Fibroblast of pulmonary artery (primary cell): ENCODE measurements at places on chromosomes 7 and 10.

- no peak for DNase-seq
These were observed 19.1 kb downstream of the ATXN7L1 start for GRCh38 chr7:105857009-105857952.

DNA sequence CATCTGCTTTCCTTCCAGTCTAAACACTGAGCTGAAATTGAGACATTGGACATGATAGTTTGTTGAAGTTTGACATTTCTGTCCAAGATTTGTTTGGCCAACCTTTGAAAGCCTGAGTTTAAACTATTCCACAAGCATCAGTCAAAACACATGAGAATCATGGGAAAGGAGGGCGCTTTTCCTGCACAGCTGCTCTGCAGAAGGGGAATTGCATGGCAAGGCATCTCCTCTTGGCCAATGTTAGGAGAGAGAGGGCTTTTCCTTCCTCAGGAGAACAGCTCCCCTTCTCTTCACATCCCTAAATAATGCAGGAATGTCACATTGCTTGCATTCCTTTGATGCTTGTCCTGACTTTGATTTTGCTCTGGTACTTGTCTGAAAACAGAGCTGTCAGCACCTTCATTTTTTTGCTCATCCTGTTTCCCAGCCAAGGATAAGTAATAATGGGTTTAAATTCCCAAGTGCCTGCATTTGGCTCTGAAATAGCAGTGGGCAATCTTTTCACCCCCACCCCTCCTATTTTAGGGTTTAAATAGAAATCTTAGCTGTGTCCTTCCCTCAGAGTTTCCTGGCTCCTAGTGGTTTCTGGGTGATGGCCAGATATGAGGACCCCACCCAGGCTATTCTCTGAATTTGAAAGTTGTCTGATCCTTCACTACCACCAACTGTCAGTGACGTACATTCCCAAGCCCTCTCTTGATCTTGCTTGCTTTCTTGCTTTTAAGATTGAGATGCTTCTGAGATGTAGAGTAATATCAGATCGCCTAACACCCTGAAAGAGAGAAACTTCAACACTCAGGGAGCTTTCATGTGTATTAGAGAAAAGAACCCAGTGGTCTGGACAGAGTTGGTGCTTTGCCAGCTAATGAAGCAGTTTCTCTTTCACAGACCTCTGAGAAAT is 75.2 kb upstream of the NPVF start:
- peak; percentile 16 for DNase-seq

GRCh38 chr7:116142850-116143249 is 67.5 kb upstream of the TES start:
- DNase-seq, result no peak

- no peak for DNase-seq
These were observed 781.1 kb downstream of the GATA3 start for GRCh38 chr10:8835453-8836167.

DNA sequence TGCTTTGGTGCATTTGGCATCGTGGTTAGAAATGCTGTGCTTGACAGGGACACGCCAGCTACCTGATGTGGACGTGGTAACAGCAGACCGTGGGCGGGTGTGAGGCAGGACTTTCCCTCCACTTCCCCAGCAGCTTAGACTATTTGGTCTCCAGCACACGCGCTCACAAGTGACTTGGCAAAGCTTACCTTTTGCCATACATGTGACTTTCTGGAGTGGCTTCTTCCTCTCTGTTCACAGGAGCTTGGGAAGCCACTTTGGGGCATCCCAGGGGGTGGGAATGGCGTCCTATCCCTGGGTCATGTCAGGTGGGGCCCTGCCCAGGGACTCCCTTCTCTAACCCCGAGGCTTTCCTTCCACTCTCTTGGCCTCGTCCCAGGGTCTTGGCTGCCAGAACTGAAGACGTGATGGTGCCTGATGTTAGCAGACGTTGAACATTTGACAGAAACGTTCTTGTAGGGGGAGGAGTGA is 228.7 kb upstream of the KLF6 start:
- DNase-seq, result no peak

- DNase-seq, result no peak
These were observed 672.7 kb upstream of the FOXK1 start for GRCh38 chr7:4009211-4010060.

DNA sequence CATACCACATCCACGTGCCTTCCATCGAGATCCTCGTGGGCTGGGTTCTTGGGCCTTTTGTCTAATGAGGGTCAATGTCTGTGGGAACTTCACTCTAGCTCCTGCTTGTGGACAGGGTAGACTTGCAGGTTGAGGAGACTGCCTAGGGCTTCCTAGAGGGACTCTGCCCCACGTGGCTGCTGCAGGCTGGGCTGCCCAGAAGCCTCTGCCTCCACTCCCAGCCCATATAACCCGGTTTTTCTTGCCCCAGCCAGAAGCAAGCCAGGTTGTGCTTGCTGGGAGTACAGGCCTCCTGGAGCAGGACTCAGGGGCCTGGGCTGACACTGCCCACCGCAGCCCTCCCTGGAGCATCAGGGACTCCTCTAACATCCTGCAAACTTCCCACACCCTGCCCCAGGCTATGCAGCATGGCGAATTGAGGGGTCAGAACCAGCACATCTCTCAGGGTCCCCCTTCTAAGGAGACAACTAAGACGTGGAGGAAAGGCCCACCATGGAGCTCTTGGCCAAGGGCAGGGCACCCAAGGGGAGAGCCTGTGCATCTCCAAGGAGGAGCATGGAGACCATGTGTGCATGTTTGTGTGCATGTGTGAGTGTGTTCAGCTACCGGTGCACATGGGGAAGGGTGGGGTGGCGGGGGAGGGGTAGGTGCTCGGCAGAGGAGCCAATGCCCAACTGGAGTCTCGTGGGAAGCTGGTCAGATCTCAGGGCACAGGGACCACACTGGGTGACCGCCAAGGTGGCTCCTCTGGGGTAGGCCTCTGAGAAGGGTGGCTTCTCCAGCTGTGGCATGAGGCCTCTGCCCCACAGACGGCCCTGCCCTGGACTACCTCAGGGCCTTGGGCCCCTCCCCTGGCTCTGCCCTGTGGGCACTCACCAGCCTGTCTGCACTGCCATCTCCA is 62.6 kb downstream of the RASGEF1A start:
- DNase-seq, result no peak

GRCh38 chr7:47049234-47049774 is 532.6 kb downstream of the TNS3 start:
- no peak for DNase-seq

DNA sequence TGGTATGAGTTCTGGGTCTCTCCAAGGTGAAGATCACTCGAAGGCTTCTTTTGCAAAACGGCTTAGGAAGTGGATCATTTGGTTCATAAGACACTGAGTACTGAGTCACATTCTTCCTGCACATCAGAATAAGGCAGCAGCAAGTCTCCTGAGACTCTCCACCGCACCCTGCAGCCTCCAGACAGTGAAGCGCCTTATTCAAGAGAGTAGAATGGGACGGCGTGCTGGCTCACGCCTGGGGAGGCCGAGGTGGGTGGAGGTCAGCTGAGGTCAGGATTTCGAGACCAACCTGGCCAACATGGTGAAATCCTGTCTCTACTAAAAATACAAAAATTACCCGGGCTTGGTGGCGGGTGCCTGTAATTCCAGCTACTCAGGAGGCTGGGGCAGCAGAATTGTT is 70.3 kb downstream of the C10orf143 start:
- DNase-seq, result no peak

DNA sequence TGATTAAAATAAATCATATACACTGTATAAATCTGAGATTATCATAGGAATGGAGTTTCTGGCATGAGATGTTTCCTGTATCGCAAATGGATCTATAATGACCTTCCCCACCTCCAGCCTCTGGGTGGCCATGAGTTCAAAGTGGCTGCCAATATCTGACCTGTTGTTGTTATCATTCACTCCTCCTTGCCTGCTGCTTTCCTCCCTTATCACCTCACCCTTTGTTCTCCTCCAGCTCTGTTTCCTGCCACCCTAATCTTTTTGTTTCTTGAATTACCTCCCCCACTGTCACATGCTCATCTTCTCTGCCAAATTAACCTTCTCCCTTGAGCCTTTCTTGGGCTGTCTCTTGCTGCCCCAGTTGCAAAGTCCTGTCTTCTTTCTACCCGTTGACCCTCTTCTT is 12.0 kb downstream of the SCD start:
- DNase-seq, result peak; percentile 50

- no peak for DNase-seq
These were observed 193.9 kb downstream of the ANKRD7 start for GRCh38 chr7:118418433-118418832.

DNA sequence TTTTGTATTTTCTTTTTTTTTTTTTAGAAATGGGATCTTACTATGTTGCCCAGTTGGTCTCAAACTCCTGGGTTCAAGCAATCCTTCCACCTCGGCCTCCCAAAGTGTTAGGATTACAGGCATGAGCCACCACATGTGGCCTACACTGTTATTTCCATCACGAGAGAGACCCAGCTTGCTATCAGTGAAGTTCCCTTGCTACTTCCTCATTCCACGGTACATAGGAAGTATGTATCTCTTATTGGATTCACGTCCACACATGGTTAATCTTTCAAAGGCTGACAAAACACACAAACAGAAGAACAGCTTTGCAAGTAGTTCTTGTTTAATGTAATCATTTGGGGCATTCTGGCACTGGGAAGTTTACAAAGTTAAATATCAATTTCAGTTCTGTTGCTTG is 50.9 kb downstream of the DCLRE1A start:
- no peak for DNase-seq

DNA sequence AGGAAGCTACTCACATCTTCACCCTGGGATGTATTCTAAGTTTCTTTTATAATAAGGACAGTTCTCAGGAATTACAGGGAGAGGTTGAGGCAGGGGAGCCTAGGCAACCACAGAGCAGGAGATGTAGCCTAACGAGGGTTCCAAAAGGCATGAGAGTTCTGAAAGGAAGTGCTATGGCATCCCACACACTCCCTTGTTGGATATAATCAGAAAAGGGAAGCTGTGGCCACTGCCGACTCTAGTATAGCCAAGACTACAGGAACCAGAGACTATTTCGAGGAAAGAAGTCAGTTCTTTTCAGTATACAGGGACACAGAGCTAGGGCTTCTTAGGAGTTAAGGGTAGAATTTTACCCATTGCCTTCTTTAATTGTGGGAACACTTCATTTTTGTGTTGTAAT is 11.0 kb downstream of the PRR15 start:
- DNase-seq, result no peak

- DNase-seq, result peak; percentile 95
These were observed 373.5 kb downstream of the RPS24 start for GRCh38 chr10:78407009-78407711.

DNA sequence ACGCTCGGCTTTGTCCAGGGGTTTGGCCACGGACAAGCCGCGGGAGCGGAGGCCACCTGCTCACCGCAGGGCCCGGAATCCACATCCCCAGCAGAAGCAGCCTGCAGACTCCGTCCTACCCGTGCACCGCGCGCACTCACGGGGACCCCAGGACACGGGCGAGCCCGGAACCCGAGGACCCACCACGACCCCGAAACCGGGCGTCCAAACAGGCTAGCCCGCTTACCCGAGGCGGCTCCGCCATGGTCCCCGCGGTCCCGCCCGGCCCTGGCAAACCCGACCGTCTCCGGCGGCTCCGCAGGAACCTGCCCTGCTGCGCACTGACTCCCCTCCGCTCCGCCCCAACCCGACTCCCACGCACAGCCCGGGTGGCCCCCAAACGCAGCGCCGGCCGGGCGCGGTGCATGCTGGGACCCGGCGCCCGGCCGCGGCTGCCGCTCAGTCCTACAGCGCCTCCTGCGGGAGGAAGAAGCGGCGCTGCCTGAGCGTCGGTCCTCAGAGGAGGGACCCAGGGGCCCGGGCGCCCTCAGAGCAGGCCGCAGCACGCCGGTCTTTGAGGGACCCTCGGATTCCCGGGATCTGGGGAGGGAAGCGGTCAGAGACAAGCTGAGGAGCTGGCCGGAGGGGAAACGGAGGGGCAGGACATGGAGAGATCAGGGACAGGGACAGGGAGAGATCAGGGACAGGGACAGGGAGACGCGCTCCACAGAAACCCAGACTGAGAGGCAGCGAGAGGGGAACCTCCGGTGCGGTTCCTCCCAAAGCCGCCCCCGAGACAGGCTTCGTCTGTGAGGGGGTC is at the start of gene ZNF786:
Gene ZNF786, minus strand, starts transcription at position 322 of the 799 bp plus-strand sequence. Its CDS starts 78 bp downstream, at position 244.
- peak; percentile 90 for DNase-seq
